ENCODE measurements at places on chromosomes 11 and 22.

DNA sequence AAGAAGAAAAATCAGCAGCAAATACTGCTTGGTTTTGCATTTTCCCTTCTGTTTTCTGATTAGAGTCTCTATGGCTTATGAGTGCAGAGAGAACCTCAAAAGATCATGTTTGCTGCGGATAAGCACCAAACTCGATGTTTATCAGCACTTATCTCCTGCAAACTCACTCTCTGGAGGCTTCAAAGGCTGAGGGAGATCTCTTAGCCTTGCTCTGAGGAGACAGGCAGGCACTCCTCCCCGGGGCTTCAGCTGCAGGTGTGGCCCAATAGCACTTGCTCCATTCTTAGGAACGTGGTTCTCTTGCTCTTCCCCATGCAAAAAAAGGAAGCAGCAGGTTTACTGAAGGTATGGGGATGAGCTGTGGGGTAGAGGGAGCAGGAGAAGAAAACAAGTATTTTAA lies 45.1 kb downstream of the FLI1 start:
- peak; percentile 66 for DNase-seq

DNA sequence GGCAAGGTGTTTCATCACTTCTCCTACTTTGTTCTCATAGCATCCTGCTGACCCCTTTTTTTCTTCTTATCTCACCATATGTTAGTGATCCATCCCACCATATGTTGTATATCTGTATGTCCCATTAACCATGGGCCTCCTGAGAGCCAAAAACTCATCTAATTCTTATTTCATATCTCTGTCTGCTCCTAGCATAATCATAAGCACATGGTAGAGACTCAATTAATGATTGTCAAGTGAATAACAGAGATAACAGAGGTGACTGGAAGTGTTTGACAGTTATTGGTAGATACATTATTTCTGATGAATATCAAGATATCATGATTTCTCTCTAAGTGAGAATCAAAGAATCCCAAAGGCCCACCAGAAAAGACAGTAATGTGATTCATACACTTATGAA lies 138.1 kb upstream of the MPPED2 start:
- no peak for DNase-seq

DNA sequence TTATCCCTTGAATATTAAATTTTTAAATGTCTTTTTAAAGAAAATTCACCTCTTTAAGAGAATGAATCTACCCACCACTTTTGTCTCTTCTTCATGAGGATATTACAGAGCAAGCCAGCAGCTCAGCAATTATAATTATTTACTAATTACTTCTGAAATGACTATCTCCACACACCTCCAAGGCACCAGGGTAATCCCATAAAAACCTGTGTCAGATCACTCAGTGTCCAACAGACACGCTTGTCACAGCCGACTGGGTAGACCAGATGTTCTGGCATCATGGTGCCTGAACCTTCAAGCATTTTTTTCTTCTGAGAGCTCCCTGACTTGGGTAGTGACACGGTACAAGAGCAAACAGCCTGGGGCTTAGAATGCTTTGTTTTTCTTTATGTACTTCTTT lies 61.4 kb downstream of the EFCAB6 start:
- no peak for DNase-seq

- no peak for DNase-seq
These were observed 71.3 kb downstream of the ATXN10 start for GRCh38 chr22:45742866-45743450.

DNA sequence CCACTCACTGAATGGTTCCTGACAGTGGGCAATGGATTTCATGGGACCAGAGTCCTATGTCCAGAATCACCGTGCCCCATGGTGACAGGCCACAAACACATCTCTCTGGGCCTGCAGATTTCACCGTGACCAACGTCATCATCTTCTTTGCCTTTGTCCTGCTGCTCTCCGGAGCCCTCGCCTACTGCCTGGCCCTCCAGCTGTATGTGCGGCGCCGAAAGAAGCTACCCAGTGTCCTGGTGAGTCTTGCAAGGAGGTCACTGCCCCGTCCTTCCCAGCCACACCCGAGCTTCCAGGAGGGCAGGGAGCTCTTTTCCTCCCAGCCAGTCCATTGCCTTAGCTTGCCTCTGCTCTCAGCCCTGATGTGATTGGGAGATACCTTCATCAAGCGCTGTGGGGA lies 9.3 kb downstream of the IL10RA start:
- no peak for DNase-seq

GRCh38 chr11:93541884-93542810 lies 1.0 kb downstream of the SMCO4 start:
- peak; percentile 29 for DNase-seq

DNA sequence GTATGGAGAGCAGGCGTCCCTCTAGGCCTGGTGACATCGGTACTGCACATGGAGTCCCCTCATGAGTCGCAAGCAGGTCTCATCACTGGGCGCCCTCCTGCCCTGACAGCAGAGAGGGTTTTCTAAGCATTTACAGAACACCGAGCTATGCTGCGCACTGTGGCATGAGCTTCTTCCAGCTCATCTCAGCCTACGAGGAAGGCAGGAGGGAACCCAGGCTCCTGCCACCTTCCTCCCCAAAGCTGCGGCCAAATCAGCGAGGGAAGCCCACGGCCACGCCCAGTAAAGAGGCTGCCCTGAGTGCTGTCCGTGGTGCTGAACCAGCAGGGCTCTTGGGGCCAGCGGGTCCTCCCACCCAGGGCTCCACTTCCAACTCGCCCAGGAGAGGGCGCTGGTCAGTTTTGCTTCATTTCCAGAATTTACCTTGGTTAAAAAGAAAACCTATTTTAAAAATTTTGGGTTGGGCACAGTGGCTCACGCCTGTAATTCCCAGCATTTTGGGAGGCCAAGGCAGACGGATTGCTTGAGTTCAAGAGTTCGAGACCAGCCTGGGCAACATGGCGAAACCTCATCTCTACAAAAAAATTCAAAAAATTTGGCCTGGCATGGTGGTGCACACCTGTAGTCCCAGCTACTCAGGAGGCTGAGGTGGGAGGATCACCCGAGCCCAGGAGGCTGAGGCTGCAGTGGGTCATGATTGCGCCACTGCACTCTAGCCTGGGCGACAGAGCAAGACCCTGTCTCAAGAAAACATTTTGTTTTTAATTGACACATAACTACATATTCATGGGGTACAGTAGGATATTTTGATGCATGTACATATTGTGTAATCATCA lies 34.2 kb downstream of the PHF21B start:
- DNase-seq = peak; percentile 82

DNA sequence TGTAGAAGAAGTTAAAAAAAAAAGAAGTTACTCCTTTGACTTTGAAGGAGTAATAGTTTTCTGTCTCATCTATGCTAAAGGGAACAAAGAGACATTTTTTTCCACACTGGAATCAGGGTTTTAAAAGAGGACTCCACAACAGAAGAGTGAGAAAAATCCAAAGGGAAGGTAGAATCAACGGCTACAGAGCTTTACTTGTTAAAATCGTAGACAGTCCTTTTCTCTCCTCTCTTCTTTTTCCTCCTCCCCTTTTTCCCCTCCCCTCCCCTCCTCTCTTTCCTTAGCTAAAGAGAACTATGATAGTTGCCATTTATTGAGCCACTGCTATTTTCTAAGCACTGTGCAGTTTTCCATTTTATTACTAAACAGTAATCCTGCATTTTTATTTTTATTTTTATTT lies 29.2 kb downstream of the DDIAS start:
- no peak for DNase-seq

DNA sequence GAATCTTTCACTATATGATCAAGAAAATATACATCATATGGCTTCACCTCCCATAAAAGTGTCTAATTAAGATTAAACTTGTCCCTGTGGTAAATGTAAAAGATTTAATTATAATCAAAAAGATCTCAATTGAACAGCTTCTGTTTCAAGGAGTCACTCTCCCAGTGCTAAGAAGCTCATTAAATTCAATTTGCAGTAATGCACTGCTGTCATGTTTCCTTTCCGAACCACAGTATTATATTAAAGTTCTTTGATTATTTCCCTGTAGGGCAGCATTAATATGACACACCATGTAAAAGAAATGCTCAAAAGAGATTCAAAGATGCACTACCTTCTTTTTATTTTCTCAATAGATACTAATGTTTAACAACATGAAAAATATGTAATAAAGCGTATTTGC lies 758.4 kb downstream of the LRRC4C start:
- no peak for DNase-seq

- DNase-seq = no peak
These were observed 21.0 kb upstream of the HSPA8 start for GRCh38 chr11:123082977-123083376.

DNA sequence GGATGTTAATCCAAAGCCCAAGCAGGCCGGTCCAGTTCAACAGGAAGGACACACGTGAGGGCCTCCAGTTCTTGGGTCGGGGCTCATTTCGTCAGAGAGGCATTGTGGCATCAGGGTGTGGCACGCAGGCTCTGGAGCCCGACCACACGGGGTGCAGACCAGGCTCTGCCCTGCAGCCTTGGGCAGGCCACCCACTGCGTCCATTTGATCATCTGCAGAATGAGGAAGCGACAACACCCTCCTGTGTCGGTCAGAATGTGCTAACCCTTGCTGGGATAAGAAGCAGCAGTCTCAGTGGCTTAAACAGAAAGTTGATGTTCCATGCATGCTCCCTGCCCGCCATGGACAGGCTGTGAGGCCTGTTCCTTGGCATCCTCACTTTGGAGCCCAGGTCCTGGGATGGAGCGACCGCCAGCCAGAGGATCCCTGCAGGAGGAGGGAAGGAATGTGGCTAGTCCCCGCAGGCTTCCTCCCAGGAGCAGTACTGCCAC lies 10.8 kb downstream of the RIBC2 start:
- no peak for DNase-seq

Data from erythroblast (primary cell).